ENCODE measurements at places on chromosomes 6 and 20.

DNA sequence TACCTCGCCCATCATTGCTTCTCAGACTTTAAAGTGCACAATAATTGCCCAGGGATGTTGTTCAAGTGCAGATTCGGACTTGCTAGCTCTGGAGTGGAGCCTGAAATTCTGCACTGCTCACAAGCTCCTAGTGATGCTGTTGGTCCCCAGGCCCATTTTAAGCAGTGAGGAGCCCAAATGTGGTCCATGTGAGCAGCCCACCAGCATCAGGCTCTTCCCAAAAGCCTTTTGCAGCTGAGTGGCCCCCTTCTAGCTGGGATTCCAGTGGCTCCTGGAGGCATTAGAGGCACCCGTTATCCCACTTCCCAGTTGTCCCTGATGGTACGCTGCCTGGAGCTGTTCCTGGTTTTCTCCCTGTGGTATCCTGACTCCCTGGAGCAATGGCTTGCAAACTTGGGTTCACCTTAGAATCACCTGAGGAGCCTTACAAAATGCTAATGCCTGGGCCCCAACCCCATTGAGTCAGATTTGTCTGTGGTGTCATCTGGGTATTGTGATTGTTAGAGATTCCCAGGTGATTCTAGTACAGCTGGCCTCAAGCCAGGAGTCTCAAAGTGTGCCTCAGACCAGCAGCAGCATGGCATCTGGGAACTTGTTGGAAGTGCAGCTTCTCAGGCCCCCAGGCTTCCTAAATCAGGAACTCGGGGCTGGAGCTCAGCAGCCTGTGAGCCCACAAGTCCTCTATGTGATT is 186.9 kb upstream of the SLC24A3 start:
- DNase-seq: no peak

DNA sequence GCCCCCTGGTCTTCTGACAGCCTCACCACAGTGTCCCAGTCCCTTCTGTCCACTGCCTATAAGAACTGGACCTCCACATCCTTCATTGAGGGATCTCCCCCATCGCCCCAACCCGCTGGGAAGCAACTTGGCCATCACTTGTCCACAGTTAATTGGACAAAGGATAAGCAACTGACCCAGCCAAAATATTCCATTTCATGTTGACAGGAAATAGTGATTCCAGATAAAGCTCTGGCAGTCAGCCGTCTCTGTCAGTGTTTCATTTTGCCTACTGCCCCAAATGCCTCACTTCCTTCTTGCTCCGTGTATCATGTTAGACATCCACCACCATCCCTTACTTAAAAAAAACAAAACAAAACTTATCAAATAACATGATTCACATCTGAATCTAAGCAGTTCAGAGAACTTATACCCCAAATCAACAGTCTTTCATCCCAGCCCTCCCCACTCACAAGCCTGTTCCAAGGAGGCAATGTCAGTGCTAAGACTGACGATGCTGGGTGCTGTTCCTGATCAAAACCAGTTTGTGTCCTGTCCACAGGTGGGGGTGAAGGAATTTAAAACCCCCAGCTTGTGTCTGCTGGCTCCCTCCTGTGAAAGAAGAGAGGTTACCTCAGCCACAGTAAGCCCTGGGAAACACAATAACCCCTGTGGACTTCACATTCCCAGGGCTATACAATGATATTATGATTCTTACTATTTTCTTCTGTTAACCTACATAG is 162.5 kb downstream of the WDR27 start:
- DNase-seq: no peak

DNA sequence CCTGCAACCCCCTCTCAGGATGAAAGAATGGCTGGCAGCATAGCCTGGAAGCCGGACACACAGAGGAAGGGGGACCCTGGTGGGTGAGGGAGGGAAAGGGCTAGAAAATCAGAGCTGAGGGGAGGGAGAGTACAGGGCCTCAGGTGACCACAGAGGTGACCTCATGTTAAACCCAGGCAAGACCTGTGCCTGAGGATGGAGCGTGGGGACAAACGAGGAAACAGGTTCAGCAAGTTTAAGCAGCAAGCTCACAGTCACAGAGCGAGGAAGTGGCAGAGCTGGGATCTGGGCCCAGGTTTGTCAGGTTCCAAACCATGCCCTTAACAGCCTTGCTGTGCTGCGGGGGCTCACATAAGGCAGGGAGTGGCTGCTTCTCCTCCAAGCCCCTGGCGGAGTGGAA is 4.0 kb upstream of the BPI start:
- DNase-seq: no peak

DNA sequence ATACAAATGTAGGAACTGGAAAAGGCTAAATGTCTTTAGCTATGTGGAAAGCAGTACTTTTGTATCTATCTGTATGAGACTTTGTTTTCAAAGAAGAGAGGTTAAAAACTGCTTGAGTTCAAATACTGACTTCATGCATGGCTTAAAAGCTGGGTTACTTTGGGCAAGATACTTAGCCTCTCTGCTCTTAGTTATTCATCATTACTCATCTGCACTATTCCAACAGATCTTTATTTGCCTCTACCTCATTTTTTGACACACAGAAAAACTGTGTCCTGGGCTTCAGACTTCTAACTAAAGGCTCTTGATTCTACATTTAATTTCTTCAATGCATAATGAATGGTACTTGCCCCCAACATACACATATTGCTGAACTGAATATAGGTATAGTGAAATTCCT is 114.8 kb downstream of the DST start:
- no peak for DNase-seq

GRCh38 chr6:161772176-161772575 is 498.3 kb upstream of the AGPAT4 start:
- no peak for DNase-seq

GRCh38 chr6:73394577-73395354 is at the start of gene DDX43:
Gene DDX43 (plus strand): TSS chr6:73394828. CDS start chr6:73394906, 78 bp downstream.
- no peak for DNase-seq

- DNase-seq: no peak
Measured at GRCh38 chr6:15437090-15437635, 191.3 kb downstream of the JARID2 start.

- DNase-seq: no peak
Measured at GRCh38 chr20:14142171-14142570, 146.9 kb downstream of the MACROD2 start.

- no peak for DNase-seq
Measured at GRCh38 chr20:10322073-10323012, 103.7 kb downstream of the SNAP25 start.

DNA sequence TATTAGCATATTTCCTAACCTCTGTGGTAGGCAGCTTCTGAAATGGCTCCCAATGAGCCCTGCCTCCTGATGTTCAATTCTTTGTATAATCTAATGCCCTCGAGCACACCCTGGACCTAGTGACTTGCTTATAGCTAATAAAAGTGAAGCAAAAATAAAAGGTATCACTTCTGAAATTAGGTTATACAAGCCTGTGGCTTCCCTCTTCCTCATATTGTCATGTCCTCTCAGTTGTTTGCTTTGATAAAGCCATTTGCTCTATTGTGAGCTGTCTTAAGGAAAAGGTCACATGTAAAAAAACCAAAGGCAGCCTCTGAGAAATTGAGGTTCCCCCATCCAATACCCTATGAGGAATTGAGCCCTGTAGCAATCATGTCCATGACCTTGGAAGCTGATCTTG is 442.1 kb upstream of the ADGRB3 start:
- no peak for DNase-seq

DNA sequence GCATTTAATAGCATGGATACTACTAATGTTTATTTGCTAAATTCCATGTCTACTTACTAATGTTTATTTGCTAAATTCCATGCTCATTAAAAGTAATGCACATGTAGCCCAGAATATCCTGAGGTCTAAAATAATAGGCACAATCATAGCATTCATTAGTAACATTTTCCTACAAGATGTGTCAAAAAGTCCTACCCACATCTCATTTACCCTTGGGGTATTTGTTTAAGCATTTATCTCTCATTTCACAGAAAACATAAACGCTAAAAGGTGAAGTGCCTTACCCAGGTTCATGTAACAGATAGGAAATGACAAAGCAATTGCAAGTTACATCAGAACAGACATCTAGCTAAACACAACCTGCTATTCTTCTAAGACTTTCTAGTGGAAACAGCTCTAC is 457.1 kb downstream of the HACE1 start:
- no peak for DNase-seq

DNA sequence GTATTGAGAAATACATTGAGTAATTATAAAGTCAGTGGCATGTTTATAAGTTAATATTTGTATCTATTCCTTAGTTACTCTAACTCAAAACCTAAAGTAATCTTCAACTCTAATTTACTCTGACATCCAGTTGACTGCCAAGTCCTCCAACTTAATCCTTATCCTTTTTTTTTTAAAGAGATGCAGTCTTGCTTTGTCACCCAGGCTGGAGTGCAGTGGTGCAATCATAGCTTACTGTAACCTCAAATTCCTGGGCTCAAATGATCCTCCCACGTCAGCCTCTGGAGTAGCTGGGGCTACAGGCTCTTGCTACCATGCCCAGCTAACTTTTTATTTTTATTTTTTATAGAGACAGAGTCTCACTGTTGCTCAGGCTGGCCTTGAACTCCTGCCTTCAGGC is 24.4 kb downstream of the PTPN1 start:
- no peak for DNase-seq

- DNase-seq: no peak
Measured at GRCh38 chr20:1912053-1912452, 16.8 kb downstream of the SIRPA start.

GRCh38 chr6:3273707-3274521 is 15.2 kb downstream of the PSMG4 start:
- DNase-seq: no peak

DNA sequence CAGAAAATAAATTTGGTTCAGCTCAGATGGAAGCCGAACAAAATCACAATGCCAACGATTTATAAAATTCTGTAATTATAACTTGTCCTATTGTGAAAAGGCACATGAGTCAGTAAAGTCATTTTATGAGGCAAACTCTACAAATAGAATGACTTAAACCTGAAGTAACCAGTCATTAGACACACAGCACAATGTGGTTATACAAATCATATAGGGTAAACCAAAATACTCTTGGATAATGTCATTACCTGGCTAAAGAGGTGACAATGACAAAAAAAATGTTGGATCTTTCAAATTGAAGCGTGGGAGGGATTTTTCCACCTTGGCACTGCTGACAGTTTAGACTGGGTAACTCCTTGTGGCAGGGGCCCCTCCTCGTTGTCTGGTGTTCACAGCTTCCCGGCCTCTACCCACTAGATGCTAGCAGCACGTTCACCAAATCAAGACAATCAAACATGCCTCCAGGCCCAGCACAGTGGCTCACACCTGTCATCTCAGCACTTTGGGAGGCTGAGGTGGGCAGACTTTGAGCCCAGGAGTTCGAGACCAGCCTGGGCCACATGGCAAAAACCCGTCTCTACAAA is 5.0 kb downstream of the ANKRD60 start:
- DNase-seq: peak; percentile 39

DNA sequence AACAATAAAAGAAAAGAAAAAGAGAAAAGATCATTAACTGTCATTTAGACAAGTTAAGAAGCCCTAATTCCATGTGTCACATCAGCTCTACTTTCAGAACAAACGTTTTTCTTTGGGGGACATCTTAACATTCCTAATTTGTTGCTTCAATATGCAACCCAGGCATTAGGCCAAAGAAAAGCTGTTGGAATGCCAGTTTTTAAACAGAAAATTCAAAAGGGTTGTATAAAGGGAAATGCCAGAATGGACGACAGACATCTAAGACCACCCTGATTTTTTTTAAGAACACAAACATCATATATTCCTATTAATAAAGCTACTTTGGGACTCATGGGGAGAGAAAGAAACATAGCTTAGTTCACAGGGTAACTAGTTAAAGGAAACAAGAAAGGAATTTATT is 315.0 kb downstream of the GMDS start:
- DNase-seq: no peak

DNA sequence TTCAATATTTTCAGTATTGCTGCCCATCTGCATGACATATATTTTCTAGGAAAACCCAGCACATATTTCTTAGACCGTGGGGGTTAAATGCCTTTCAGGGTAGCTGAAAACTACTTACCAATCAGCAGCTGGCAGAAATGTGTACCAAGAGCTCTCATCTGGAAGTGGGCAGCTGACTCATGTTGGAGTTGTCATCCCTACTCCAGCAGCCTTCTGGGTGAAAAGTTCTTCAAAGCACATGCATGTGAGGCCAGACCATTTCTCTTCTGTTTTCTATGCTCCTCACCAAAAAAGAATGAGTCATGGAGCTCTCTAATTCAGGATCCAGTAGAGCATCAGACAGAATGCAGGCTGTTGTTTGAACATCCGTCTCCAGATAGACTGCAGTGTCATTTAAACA is 135.5 kb downstream of the PAX1 start:
- DNase-seq: no peak

DNA sequence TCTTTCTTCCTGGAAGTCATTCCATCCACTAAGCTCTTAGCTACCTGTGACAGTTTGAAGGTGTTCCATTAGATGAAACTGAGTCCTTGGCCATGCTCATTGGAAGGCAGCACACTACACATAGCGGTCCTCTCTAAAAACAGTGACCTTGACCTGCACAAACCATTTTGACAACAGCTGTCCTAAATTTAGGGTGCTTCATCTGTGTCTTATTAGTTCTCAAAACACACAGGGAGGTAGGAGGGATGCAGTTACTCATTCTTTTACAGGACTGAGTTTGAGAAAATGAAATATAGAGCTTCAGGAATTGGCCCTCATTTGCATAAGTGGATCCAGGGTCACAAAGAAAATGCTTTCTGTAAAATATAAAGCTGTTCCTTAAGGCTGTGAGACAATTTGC is 20.4 kb upstream of the MAP3K4 start:
- no peak for DNase-seq

- peak; percentile 42 for DNase-seq
Measured at GRCh38 chr20:10672624-10673127, 1.1 kb downstream of the JAG1 start.

GRCh38 chr6:23704479-23705052 is 421.4 kb upstream of the NRSN1 start:
- no peak for DNase-seq

DNA sequence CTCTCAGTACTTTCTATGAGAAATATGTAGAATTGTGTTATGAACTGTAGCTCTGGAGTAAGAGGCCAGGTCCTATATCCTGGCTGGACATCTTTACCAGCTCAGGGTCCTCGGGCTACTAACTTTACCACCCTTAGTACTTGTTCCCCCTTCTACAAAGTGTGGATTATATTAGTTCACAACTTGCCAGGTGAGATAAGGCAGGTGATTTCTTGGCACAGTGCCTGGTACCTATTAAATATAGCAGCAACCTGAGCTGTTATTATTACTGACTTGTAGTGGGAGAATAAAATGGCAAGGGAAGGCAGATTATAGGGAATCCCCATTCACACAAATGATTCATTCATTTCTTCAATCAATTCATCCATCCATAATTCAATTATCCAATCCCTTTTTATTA is 150.1 kb downstream of the DOK5 start:
- no peak for DNase-seq

- no peak for DNase-seq
Measured at GRCh38 chr6:141000917-141001316, 1131.8 kb upstream of the GJE1 start.

Measured in stimulated activated CD8-positive, alpha-beta memory T cell treated with anti-CD3 and anti-CD28 coated beads, Interleukin-7, amount 100 ng/mL, for 48 hours (primary cell).